ENCODE measurements at places on chromosomes 13 and 19.

GRCh38 chr13:113657851-113658741 is at the start of gene ATP4B:
ATP4B (minus strand) TSS chr13:113658198; CDS start chr13:113658144, 54 bp downstream.
- DNase-seq = no peak

GRCh38 chr13:35729926-35730627 is 253.6 kb upstream of the MAB21L1 start:
- DNase-seq = peak; percentile 38

DNA sequence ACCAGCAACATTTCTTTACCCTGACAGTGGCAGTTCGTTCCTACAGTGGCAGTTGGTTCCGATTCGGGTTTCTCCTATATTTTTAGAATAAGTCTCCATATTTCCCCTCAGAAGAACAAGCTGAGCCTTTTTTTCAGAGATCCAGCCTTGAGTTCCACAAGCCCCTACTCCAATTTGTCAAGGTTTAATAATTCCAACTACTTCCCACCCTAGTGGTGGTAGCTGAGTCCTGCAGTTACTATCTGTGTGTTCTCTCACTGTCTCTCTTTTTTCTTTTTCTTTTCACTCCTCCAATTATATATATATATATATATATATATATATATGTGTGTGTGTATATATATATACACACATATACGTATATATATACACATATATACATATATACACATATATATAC is 1347.3 kb downstream of the PCDH9 start:
- no peak for DNase-seq

DNA sequence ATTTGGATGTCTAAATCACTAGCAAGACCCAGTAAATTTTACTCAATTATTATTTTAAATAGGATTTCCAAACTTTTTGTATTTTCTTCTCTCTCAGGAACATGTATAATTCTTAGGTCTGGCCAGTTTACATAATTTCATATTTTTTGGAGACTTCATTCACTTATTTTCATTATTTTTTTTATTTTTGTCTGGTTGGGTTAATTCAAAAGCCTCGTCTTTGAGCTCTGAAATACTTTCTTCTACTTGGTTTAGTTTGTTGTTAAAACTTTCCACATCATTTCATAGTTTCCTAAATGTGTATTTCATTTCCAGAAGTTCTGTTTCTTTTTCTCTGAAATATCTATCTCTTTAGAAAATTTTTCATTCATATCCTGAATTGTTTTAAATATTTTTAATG is 322.9 kb upstream of the SPRY2 start:
- DNase-seq = no peak

GRCh38 chr19:10535613-10536012 is 8.1 kb upstream of the ATG4D start:
- DNase-seq = no peak

Data from GM12878 (cell line).